Smooth muscle cell of trachea (primary cell): ENCODE measurements at places on chromosomes 12 and 14. TPM values are rescaled to one million over a fixed set of nuclear protein-coding genes. Genes with fewer than 3 reads are reported as not detected.

The CNTN1 gene
- total RNA-seq = 3.0 and 6.5 TPM in 2 replicates

The TMEM229B gene
- 0.29 and 2.0 TPM in 2 replicates for total RNA-seq

The BCL2L14 gene
- total RNA-seq = not detected in 2 replicates

The ANKRD52 gene
- 14.0 and 15.9 TPM in 2 replicates for total RNA-seq

The MYH6 gene
- not detected in 2 replicates for total RNA-seq

The FOXM1 gene
- 2.8 and 22.5 TPM in 2 replicates for total RNA-seq

The ANKS1B gene
- total RNA-seq = 0.66 and 0.87 TPM in 2 replicates

The PTHLH gene
- total RNA-seq = 0.83 and 1.9 TPM in 2 replicates

The LRRC10 gene
- total RNA-seq = not detected in 2 replicates

The GOLT1B gene
- 39.9 and 50.9 TPM in 2 replicates for total RNA-seq

The SDR9C7 gene
- 0.15 TPM in 1 of 2 replicates, not detected in the other for total RNA-seq

The CARMIL3 gene
- total RNA-seq = 0.15 and 0.33 TPM in 2 replicates

The TESPA1 gene
- total RNA-seq = not detected in 2 replicates

The VRTN gene
- total RNA-seq = not detected in 2 replicates

The GMFB gene
- 95.9 and 153 TPM in 2 replicates for total RNA-seq

The FBRSL1 gene
- total RNA-seq = 2.8 and 3.6 TPM in 2 replicates

The PTPRQ gene
- 1.2 TPM in 2 replicates for total RNA-seq

The ACVRL1 gene
- total RNA-seq = 148 and 164 TPM in 2 replicates

The MORN3 gene
- 0.33 and 0.73 TPM in 2 replicates for total RNA-seq

The ANKLE2 gene
- total RNA-seq = 54.6 and 61.2 TPM in 2 replicates

The PRIMA1 gene
- not detected in 2 replicates for total RNA-seq

The FAM186B gene
- total RNA-seq = 0.29 and 0.99 TPM in 2 replicates

The POLE2 gene
- 2.3 and 21.2 TPM in 2 replicates for total RNA-seq

The TEX52 gene
- not detected in 2 replicates for total RNA-seq

The CDKL1 gene
- 24.6 and 48.5 TPM in 2 replicates for total RNA-seq

The TMEM63C gene
- not detected in 2 replicates for total RNA-seq

The SLC5A8 gene
- not detected in 2 replicates for total RNA-seq

The C3AR1 gene
- total RNA-seq = 0.15 TPM in 1 of 2 replicates, not detected in the other

The PAPLN gene
- 8.4 and 12.2 TPM in 2 replicates for total RNA-seq

The BRMS1L gene
- 2.8 and 8.6 TPM in 2 replicates for total RNA-seq

The PAX9 gene
- not detected in 2 replicates for total RNA-seq

The RNASE3 gene
- total RNA-seq = not detected in 2 replicates

The CLEC9A gene
- not detected in 2 replicates for total RNA-seq

The VDR gene
- total RNA-seq = 6.5 and 17.0 TPM in 2 replicates

The AQP2 gene
- total RNA-seq = not detected in 2 replicates

The EIF2B1 gene
- total RNA-seq = 59.0 and 75.6 TPM in 2 replicates

The ASPG gene
- total RNA-seq = not detected in 2 replicates

The SPRING1 gene
- 20.2 and 37.5 TPM in 2 replicates for total RNA-seq

The PTPRB gene
- total RNA-seq = 0.33 and 0.73 TPM in 2 replicates

The KSR2 gene
- under 0.01 TPM in 1 of 2 replicates, not detected in the other for total RNA-seq

The TC2N gene
- 0.29 and 1.2 TPM in 2 replicates for total RNA-seq

The TAS2R7 gene
- total RNA-seq = not detected in 2 replicates

The IAPP gene
- total RNA-seq = not detected in 2 replicates

The OTOGL gene
- total RNA-seq = under 0.01 and 0.29 TPM in 2 replicates

The FAM234B gene
- 8.3 and 10.8 TPM in 2 replicates for total RNA-seq

The USP44 gene
- 10.2 and 18.7 TPM in 2 replicates for total RNA-seq

The OR4E2 gene
- total RNA-seq = not detected in 2 replicates

The TAS2R9 gene
- total RNA-seq = not detected in 2 replicates

The CLEC4D gene
- not detected in 2 replicates for total RNA-seq

The SLC17A8 gene
- total RNA-seq = not detected in 2 replicates

The KRT74 gene
- not detected in 2 replicates for total RNA-seq

The PPP1R36 gene
- total RNA-seq = 1.2 TPM in 1 of 2 replicates, not detected in the other

The ART4 gene
- total RNA-seq = 0.44 TPM in 1 of 2 replicates, not detected in the other

The SLC41A2 gene
- 22.1 and 26.6 TPM in 2 replicates for total RNA-seq
